ENCODE measurements at places on chromosomes 4 and X.

DNA sequence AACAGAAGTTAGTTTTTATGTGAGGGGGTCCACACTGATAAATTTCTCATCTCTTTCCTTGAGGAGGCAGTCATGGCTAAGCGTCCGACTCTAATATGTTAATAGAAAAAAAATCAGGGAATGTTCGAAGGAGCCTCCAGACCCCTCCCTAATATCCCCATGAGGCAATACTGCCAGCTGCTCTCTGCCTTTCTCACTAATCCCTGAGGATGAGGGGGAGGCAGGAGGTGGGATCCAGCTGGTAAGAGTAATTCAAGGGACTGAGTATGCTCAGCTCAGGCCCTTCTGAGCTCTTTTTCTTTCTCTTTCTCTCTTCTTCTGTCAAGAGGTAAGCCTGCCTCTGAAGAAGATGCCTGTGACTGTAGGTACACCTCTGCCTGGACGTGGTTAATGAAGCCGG, 51.7 kb downstream of the PIR start:
- DNase-seq = no peak

DNA sequence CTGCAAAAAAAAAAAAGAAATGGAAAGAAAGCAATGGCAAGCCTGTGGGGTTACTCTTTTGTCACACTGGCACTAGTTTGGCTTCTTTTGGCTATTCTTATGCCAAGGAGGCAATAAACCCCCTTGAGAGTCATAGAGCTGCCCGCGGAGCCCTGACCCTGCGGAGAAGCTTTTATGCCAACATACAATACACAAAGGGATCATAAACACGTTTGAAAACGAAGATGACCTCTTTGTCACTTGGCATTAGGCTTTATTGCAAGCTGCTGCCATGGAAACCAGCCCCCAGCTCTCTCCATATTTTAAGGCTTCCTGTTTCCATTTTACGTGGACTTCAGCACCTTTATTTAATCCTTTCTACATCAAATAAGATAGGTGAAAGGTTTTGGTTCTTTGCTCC, 7.6 kb downstream of the NEUROG2 start:
- no peak for DNase-seq

GRCh38 chrX:22024577-22024976, 7.5 kb upstream of the PHEX start:
- no peak for DNase-seq

DNA sequence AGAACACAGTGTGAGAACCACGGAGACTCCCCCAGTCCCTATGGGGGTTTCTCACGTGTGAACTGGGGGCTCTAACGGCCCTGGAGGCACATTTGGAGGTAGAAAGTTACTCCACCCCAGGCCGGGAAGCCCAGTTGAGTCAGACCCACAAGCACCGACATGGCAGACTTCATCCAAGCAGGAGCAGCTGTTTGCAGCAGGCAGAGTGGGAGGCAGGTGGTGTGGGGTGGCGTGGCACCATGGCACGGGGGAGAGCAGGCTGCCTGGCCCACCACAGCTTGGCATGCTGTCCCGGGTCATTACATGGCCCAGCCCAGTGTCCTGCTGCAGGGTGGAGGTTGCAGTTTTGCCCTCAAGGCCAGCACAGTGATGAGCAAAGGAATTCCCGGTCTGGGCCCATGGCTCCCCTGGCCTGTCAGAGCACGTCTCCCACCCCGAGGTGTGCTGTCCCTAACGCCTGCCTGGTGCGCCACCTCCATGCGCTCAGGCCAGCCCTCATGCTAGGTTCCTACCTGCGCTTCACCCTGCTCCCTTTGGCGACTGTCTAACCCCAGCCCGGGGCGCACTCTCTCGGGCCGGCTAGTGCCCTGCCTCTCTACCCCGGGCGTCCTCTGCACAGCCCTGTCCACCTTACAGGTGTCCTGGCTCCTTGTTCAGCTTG, 90.6 kb upstream of the AFAP1 start:
- DNase-seq = no peak

- no peak for DNase-seq
These were observed 234.7 kb downstream of the OR13H1 start for GRCh38 chrX:131778269-131779218.

GRCh38 chrX:12115377-12115776, 22.9 kb upstream of the FRMPD4 start:
- no peak for DNase-seq

GRCh38 chr4:174332741-174333493, 49.2 kb downstream of the CEP44 start:
- no peak for DNase-seq

DNA sequence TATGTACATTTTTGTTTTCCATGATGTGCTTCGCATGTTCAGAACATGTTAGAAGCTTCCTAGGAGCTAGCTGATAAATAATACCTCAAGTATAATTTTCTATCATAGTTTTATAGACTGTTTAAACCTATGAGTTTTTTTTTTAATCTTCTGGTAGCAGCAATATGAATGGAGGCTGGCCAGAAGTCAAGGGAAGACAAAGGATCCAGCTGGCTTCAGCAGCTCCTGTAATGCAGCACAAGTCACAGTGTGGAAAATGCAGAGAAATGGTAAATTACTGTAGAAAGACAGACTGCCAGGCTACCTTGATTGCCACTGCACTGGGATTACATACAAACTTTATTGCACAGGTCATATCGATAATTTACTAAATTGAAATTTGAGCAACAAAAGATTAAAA, 537.9 kb downstream of the IQCM start:
- no peak for DNase-seq

DNA sequence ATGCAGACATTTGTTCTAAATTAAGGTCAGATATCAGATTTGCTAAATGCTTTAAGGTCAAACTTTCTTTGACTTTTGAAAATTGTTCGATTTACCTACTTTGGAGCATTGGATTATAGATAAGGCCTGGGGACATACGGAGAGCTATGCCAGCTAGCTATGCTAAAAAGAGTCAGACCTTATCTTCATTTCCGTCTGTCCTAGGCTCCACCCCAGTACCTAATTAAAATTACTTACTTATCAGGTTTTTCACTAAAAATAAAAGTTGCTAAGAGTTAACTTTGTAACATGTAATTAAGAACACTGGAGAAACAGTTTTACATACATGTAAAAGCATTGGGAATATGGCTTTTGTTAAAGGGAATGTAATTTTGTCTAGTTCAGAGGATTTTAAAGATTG, 7.1 kb upstream of the TMEM35A start:
- no peak for DNase-seq

DNA sequence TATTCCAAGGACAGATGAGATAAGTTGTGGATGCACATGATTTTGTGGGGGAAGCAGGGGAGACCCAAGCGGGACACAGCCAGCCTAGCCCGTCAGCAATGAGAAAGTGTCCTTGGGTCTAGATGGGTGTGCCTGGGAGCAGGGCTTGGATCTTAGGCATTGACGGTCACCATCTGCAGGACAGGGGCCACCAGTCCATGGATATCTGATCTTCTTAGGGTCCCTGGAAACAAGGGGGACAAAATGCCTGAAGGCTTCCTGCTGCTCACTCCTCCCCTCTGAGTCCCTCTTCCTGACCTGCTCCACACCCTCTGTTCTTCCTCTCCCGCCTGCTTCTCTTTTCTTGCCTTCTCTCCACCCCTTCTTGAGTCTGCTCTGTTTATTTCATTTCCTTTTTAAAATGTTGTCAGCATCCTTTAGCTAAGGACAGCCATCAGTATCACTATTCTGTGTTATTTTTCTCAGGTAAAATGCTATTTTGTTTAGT, 298.4 kb downstream of the RAPGEF2 start:
- DNase-seq = no peak

GRCh38 chr4:32112891-32113290, 1392.7 kb downstream of the PCDH7 start:
- no peak for DNase-seq

DNA sequence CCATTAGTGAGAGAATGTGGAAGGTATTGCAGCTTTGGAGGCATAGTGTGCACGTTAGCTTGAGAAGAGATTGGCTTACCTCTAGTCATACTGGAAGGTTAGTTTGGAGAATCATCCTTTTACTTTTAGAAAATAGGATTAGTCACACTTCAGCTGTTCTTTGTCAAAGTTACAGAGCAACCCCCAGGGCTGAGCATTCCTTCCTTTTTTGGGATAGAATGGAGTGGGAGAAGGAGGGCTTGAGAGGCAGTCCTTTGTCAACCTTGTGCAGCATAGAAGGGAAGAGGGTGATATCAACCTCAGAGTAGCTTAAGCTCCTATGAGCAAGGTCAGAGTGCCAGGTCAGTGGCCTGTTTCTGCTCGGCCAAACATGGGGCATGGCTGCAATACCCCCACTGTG, 8.6 kb upstream of the MBNL3 start:
- DNase-seq = no peak

GRCh38 chr4:78068481-78068880, 11.4 kb downstream of the FRAS1 start:
- no peak for DNase-seq

- no peak for DNase-seq
These were observed 73.9 kb downstream of the FAT4 start for GRCh38 chr4:125388613-125389012.

DNA sequence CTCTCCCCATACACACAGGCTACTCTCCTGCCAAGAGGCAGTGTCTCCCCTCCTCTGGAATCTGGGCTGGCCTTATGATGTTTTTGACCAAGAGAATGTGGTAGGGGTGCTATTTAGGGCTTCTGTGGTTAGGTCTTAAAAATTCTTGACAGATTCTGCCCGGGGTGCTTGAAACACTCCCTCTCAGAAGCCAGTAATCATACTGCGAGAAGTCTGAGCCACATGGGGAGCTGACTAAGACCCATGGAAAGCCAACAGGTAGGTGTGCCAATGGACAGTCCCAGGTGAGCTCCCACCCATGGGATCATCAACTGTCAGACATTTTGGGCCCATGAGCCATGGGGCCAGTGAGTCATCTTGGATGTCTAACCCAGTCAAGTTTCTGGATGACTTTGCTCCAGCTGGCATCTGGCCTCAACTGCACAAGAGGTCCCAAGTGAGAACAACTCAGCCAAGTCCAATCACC, 315.7 kb downstream of the FBXW7 start:
- no peak for DNase-seq

DNA sequence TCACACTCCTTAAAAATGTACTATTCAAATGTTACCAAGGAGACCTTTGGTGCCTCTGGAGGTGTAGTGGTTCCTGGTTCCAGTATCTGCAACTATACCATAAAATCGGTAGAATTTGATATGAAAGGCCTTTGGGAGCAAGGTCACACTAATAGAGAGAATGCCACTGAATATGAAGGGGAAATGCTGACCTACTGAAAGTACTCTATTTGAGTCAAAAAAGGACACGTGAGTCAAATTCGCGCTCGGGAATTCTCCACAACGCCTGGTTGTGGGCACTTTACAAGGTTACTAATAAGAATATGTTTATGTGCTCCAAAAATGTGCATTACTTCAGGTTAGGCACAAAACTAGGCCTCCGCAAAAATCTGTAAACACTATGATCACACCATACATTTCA, 39.5 kb upstream of the RELL1 start:
- DNase-seq = no peak

GRCh38 chr4:7202411-7202810, 10.1 kb downstream of the SORCS2 start:
- DNase-seq = no peak
